ENCODE measurements at places on chromosomes 11 and 22.

DNA sequence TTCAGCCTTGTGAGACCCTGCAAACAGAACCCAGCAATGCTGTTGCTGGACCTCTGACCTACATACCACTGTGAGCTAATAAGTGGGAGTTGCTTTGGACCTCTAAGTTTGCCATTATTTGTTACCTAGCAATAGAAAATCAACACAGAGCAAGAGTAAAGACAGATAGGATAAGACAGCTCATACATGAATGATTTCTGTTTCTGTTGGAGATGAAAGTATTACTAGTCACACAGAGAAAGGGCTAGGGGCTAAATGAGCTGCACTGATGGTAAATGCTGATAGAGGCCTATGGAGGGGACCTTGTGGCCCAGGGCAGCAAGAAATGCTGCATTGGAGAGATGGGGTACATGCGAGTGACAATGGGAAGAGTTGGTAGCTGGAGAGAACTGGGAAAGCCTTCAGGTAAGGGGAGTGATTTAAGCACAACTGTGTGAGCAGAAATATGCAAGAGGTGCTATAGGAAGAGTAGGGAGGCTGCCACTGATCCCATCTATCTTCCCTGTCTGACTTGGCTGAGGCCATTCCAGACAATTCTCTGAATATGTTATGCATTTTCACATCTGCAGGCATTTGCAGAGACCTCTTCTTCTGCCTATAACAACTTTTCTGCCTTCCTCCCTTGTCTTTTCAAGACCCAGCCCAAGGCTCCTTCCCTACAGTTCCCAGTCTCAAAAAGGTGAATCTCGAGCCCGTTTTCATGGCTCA is 46.1 kb upstream of the SYN3 start:
- DNase-seq = no peak

DNA sequence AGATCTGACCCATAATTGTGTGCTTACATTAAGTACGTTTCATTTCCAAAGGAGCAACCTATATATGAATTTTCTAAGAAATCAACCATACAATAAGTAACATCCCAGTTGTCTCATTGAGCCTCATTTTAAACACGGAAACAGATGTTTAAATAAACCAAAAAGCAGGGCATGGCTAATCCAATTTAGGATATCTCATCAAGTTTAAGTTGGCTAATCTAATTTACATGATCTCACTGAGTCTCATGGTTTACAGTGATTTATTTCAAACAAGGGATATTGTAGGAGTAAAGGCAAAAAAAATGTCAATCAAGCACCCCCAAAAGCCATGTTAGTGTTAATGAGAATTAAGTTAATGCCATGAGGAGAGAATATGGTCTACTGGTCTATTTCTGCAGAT is 499.8 kb upstream of the CCDC90B start:
- no peak for DNase-seq

DNA sequence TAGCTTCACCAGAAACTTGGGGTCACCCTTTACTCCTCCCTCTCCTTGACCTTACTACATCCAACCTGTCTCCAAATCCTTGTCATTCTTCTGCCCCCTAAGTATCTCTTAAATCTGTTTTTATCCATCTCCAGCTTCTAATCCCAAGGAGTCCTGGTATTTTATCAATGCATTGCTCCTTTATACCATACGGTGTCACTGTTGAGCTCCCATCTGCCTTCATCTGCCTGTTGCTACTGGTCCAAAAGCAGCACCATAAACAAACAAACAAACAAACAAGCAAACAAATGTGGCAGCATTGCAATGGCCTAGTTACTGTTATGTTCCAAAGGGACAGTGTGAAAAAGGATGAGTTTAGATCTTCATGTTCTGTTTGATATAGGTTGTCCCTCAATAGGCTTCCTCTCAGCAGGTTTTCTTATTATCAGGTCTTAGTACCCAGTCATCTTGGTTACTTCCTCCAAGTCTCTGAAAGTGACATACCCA is 34.2 kb downstream of the DNHD1 start:
- no peak for DNase-seq

DNA sequence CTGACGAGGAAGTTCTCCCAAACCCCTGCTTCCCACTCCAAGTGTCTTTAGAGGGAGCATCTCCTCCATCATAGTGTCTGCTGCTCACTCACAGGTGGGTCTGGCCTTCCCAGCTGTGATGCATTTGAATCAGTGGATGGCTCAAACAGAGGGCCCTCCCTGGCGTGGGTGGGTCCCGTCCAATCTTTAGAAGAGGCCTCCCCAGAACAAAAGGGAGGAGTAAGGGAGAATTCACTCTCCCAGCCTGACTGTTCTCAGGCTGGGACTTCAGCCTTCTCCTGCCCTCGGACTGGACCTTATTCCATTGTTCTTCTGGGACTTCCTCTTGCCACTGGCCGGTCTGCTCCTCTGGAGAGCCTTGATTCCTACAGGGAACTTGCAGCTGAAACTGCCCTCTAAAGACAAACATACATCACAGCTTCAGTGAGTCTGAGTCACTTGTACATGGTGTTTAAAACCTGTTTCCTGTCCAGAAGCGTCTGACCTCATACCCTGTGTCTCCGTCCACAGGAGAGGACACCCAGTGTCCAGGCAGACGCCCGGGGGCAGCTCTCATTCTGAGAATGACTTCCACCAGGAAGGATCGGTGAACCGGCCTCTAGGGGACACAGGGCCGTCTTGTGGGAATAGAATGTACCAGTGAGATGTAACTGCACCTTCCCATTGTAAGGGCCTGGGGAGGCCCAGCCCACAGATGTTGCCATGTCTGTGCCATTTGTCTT is 234.7 kb downstream of the BRD1 start:
- no peak for DNase-seq

DNA sequence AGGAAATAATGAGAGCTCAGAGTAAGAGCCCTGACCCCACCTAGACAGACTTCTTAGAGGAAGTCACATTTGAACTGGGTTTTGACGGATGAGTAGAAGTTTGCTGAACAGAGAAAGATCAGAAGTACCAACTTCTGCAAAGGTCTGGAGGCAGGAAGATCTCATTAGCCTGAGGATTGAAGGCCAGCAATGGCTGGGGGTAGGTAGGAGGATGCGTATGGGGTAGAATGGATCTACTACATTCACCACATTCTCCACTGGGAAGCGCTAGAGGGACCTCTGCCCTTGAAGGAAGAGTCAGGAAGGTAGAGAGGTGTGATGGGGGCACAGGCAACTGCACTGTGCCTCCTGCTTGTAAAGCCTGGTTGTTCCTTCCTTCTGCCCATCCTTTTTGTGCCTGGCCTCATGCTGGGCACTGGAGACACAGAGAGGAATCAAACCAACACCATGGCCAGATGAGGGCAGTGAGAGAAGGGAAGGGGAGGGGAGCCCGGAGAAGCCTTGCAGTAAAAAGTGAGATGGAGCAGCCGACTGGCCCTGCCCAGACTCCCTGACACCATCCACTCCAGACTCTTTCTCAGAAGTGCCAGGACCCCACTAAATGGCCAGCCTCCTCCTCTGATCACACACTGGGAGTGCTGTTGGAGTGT is 4.9 kb downstream of the TPBGL start:
- DNase-seq = peak; percentile 25

DNA sequence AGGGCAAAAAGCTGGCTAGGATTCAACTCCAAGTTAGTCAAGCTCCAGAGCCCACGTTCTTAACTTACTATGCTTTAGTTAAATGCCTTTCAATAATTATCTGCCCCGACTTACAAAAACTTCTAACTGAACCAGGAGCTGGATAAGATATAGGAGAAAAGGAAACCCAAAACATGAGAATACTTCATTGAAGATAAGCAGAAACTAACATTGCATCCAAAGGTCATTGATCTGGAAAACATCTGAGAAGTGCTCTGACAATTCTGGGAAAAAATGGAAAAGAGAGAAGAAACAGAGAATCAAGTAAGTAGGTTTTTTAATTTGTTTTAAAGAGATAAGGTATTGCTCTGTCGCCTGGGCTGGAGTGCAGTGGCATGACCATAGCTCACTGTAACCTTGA is 27.2 kb downstream of the ACAT1 start:
- DNase-seq = no peak

GRCh38 chr22:33492210-33492651 is 428.0 kb downstream of the LARGE1 start:
- DNase-seq = no peak

GRCh38 chr11:9251311-9251710 is 13.8 kb downstream of the DENND5A start:
- DNase-seq = no peak

GRCh38 chr11:118679483-118679882 is at the start of gene TREH:
TSS of gene TREH (minus strand) at chr11:118679650. CDS start at chr11:118679627, 23 bp downstream.
- DNase-seq = no peak

DNA sequence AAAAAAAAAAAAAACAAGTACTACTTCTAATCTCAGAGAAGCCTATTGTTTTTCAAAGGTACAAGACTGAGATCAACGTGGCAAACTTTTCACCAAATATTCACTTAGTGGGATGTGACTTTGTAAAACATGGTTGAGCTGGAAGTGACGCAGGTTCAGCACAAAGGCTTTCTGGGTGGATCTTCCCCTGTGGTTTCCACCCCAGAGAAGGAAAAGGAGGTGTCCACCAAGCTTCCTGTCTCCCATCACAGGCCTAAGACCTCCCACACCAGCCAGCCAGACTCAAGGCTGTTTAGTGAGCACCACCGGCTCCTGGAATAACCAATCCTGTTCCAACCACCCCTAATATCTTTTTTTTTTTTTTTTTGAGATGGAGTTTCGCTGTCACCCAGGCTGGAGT is 5.7 kb downstream of the TMEM184B start:
- DNase-seq = no peak

DNA sequence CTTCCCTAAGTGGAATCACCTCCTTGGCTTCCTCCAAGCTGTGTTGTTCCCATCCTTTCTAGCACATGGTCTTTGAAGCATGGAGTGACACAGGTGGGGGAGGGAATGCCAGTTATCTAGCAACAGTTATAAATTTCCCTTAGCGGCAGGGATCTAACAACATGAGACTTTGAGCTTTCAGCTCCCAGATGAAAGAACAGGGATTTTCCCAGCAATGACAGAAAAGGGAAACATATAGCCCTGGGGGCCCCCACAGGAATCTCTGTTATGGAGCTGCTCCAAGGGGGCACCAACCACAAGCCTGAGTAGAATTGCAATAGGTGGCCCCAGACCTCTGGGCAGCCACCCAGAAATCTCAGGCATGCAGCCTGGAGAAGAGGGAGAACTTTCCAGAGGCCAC is 163.0 kb downstream of the GRIK4 start:
- DNase-seq = no peak

DNA sequence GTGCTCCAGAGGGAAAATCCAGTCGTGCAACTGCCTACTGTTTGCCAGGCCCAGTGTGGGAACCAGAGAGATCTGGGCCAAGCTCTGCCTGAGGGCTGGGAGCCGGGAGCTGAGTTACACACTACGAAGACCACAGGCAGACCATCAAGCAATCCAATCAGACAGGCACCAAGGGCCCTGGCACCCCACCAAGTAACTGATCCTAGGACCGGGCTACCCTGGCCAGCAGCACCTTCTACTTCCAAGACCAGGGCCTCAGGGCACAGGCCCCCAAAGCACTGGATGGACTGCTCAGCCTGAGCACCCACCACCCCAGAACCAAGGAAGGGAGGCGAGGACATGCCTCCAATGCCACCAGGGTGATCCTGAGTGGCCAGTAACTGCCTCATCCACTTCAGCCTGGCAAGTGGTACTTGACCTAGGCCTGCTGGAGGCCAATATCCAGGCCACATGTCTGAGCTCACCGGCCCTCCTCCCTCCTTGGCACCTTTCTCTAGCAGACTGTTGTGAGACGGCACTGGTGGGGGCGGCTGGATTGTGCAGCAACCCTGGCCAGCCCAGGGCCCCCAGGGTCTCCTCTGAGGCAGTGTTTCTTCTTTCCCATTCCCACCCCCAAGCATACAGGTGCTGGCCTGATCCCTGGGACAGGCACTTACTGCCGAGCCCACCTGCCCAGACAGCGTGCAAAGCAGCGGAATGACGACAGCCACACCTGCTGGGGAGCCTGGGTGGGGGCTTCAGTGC is 20.7 kb upstream of the ARFGAP3 start:
- DNase-seq = no peak

DNA sequence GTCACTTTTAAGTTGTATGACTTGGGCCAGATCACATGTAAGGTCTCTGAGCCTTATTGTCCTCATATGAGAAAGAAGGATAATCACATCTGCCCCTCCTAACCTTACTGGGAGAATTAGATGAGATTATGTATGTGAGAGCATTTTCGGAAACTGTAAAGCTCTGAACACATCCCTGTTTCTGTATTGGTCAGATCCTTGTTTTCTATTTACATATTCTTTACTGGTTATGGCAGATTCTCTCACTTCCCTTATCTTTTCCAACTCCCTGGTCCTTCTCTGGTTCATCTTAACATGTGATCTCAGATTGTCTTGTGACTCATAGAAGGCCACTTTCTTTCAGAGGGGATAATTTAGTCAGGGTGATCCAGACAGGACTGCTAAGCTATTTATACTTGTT is 41.8 kb downstream of the CCDC81 start:
- DNase-seq = no peak

DNA sequence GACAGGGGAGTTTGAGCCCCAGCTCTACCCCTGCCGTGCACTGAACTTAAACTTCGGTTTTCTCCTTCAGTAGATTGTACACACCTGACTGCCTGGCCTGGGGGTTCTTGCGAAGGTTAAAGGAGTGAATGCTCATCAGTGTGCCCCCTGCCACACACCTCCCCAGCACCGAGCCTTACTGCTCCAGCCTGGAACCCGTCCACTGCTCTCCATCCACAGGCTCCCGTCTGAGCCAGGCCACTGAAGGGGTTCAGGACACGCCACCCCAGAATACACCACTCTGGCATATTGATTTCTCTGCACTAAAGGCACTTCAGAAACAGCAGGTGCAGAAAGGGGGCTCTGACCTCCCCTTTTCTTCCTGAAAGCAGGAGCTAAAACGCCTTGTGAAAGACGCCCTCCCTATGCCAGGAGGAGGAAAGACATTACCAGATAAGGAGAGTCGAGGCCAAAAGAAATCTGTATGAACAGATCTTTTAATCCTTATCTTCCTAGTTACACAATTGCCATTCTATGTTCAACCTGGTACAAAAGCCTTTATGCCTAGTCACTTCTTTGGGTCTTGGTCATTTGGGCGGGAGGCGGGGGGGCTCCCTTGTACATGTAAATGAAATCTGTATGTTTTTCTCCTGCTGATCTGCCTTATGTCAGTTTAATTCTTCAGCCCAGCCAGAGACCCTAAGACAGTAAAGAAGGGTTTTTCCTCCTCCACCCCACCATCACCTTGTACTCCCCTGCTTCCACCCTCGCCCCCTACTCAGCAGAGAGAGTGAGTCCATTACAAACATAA is 1.9 kb upstream of the SSTR3 start:
- DNase-seq = no peak

DNA sequence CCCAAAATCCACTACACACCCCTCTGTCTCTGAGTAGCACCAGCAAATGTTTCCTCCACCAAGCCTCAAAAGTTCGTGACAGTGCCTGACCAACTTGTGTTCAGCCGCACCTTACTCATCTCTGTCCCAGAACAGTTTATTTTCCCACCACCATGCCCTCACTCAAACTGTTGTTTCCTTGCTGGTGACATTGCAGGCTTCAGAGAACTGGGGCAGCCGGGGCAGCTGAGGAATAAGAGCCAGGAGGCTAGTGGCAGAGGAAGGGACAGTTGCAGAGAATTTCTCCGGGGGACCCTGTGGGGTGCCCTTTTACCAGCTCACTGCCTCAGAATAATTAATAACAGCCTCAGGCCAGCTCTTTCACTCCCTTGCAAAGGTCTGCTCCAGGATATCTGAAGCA is 709 bp upstream of the KCNE3 start:
- DNase-seq = no peak

- DNase-seq = no peak
Observed at GRCh38 chr22:31244046-31244942, 32.2 kb downstream of the LIMK2 start.

GRCh38 chr11:1333860-1334259 is 24.4 kb upstream of the TOLLIP start:
- DNase-seq = no peak

- no peak for DNase-seq
Observed at GRCh38 chr22:24177456-24177855, 3.8 kb upstream of the SUSD2 start.

Data from liver (tissue), 10 donors.